AG20443 (cell line): ENCODE measurements at places on chromosomes 2 and 18.

- no peak for DNase-seq
Measured at GRCh38 chr2:112848833-112849232, 12.3 kb upstream of the IL1B start.

GRCh38 chr2:96254571-96254970 is 11.2 kb downstream of the TMEM127 start:
- no peak for DNase-seq

GRCh38 chr2:195861821-195862220 is 204.8 kb downstream of the SLC39A10 start:
- peak; percentile 45 for DNase-seq

DNA sequence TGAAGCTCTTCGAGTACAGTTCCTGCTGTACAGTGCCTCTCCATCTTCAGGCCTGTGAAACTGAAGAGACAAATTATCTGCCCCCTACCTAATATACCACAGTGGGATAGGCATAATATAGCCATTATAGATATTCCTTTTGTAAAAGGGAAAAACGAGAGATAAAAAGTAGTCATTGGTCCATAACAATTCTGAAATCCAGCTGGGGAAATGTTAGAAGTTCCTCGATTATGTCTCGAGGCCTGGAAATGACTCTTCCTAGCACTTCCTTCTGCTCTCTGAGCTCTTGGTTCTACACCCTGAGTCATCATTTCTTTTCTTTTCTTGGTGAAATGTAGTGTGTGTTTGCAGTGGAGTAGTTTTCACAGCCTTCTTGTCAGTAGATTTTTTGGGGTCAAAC is 51.5 kb downstream of the ASB1 start:
- DNase-seq, result no peak

DNA sequence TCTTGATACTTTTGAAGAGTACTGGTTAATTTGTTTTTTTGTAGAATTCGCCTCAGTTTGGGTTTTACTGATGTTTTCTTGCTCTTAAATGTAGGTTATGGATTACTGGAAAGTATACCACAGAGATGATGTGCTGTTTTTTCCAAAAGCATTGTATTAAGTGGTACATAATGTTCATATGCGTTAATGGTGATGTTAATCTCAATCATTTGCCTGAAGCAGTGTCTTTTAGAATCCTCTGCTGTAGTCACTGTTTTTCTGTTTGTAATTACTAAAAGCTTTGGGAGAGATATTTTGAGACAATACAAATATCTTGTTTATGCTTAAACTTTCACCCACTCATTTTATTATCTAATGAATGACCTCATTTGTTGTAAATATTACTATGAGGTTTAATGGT is 163.4 kb upstream of the LRP1B start:
- DNase-seq, result no peak

DNA sequence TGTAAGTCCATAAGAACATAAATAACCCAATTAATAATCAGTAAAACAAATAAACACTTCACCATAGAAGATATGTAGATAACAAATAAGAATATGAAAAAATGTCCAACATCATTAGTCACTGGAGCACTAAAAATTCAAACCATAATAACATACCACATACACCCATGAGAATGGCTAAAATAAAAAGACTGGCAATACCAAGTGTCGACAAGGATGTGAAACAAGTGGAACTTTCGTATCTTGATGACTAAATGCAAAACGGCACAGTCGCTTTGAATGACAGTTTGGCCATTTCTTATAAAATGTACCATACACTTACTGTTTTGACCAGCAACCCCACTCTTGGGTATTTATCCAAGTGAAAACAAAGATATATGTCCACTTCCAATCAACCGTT is 26.8 kb downstream of the ANKMY1 start:
- DNase-seq, result no peak

DNA sequence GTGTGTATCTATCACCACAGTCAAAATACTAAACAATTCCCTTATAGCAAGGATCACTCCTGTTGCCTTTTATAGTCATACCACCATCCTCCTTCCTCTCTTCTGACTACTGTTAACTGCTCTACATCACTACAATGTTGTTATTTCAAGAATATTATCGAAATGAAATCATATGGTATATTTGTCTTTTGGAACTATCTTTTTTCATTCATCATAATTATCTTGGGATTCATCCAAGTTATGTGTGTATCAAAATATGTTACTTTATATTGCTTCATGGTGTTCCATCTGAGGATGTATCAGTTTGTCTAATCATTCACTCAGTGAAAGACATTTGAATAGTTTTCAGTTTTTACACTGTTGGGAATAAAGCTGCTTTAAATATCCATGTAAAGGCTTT is 1423.0 kb upstream of the PIK3C3 start:
- no peak for DNase-seq

DNA sequence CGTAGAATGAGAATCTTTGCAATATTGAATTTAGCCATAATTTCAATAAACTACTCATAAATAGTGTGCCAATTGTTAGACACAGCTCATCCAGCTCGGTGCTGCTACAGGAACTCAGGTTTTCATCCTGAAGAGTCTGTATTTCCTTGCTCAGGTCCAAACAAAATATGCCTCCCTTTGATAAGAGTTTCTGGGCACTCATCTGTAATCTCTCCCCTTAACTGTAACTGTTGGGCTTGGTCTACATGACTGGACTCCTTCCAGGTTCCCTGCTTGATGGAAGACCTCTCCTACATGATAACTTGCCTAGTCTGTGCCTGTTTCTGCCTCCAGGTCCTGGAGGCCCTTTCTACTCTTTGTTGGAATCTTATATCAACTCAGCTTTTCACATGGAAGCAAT is 57.9 kb downstream of the GCA start:
- DNase-seq, result no peak

GRCh38 chr2:8333177-8333831 is 348.6 kb upstream of the ID2 start:
- DNase-seq, result no peak

DNA sequence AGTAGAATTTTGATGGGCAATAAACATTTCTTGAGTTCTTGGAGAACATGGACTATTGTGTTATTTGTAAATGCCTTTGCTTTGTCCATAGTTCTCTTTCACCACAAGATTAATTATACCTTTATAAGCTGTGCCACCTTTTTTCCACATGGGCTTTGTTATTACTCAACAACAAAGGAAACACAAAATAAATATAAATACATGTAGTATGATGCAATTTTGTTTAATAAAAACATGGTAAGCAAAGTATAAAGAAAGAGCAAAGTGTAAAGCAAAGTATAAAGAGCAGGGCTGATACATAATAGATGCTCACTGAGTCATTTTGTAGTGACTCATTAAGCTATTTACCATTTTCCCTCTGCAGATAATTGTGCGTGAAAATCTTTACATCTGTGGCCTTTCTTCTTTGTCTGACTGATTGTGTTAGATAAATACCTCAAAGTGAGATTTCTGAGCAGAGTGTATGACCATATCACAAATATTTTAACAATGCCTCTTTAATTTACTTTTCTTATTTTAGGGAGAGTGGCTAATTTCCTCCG is 80.9 kb downstream of the CERS6 start:
- no peak for DNase-seq
